ENCODE measurements at places on chromosomes 12 and 14.
A peak's percentile ranks its signal among the peaks of the same experiment; 100 is the strongest.

DNA sequence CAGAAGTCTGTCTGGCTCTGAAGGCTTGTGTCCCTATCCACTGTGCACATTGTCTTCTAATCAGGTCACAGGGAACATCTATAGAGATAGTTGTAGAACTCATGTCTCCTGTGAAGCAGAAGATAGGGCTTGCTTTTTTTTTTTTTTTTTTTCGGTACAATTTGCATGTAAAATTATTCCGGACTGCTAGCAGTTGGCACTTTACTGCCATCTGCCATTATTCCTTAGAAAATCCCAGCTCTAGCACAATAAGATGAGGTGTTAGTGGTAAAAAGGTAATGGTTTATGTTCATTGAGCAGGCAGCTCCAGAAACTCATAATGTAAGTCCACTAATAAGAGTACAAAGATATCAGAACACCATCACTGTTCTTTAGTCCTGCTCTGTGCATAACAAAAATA, 8.7 kb downstream of the MYRFL start:
- no peak for DNase-seq

GRCh38 chr12:105417732-105418131, 87.2 kb downstream of the C12orf75 start:
- DNase-seq, result no peak

DNA sequence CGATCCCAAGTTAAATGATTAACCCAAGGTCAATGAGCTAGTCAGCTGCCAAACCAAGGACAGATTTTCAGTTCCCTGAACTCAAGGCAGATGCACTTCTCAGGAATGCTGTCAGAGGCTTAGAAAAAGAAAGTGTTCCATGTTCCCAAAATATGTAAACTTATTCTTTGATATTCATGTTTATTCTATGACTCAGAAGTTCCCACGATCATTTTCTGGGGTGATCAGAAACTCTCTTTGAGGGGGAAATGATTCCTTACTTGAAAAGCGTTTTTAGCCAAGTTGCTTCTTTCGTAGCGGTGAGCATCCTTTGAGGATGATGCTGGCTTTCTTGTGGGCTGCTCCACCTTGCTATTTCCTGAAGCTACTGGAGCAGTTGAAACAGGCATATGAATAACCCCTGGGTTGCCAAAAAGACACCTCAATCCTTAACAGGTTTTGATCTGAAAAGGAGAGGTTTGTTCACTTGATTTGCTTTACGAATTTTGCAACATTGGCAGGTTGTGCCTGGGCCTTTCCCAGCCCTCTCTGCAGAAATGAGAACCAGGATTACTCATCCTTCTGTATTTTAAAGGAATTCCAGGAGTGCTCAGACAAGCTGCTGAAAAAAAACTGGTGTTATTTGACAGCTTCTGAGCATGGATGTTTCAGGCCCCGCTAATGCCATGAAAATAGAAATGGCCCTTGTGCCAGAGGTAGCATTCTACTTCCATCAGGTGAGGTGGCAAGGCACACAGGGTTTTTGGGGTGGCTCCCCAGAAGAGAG, 121.4 kb upstream of the HIF1A start:
- no peak for DNase-seq

DNA sequence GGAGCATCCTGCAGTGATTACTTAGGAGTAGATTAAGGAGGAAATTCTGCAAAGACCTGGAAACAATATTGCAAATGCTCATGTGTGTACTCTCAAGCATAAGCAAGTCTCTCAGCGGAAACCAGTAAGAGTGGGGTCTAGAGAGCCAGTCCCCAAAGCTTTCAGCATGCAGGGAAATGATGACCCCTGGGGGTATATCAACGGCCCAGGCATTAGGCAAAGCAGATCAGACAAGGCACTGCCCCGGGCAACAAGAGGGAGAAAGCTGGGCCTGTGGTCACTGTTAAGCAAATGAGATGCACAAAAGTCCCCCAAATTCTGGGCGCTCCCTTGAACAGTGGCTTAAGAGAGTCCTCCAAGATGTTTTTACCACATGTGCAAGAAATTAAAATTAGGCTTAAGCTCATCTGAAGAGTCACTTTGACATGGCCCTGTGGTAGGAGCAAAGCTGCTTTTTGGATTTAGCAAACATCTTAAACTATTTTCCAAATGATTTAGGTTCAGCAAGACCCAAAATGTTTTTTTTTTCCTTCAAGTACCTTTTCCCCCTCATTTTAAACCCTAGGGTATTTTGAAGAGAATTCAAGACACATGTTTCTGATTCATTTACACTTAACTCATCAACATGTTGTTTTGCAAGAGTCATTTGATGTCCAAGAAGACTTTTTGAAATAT, 457.1 kb upstream of the TBX3 start:
- no peak for DNase-seq

DNA sequence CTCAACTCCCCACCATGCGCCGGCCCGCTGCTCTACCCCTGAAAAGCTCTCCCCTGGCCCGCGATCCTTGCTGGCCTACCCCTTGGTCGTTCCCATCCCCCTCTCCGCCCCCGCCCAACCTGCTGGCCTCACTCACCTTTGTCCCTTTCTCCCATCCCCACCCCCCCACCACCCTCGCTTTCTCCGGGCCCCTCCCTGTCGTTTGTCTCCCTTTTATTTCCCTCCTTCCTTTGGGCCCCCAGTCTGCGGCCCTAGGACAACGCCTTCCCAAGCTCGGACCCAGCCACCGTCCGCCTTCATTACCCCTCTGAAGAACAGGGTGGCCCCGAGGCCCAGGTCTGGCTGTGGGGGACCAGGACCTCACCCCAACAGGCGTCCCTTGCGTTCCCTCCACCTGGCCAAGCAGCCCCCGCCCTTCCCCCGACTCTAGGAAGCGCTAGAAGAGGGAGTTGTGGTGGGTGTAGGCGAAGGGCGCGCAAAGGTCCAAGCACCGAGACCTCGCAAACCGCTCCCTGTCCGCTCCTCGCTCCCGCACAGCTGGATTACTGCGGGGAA, 6.9 kb upstream of the SLC7A7 start:
- DNase-seq, result no peak

DNA sequence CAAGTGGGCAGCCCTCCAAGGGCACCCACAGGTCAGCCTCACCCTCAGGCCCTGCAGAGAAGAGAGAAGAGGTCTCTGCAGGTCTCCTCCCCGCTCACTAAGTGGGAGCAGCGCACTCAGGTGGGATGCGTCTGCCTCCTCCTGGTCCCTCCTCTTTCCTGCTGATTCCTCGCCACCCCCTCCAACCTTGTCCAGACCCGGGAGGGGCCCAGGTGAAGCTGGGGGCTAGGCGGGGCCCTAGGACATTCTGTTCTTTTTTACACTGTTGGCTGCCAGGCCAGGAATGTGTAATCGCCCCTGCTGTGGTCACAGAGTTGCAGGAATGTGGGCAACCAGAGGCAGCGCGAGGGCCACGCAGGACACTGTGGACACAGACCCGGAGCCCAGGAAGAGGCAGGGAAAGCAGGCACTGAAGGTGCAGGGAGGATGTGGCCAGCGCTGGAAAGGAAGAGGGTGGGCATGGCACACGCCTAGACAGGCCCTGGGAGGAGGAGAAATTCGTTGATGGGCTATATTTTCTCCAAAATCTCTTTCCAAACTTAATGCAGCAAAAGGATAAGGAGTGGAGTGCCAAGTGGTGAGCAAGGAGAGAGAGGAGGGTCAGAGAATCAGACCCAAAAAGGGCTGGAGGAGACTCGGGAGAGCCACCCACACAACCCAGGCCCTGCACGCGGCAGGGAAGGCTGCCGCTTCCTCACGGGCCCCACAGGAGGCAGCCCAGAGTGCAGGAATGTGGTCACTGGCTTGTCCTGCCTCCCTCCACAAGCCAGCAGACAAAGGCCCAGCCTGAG, 911 bp upstream of the SCNN1A start:
- DNase-seq, result no peak

DNA sequence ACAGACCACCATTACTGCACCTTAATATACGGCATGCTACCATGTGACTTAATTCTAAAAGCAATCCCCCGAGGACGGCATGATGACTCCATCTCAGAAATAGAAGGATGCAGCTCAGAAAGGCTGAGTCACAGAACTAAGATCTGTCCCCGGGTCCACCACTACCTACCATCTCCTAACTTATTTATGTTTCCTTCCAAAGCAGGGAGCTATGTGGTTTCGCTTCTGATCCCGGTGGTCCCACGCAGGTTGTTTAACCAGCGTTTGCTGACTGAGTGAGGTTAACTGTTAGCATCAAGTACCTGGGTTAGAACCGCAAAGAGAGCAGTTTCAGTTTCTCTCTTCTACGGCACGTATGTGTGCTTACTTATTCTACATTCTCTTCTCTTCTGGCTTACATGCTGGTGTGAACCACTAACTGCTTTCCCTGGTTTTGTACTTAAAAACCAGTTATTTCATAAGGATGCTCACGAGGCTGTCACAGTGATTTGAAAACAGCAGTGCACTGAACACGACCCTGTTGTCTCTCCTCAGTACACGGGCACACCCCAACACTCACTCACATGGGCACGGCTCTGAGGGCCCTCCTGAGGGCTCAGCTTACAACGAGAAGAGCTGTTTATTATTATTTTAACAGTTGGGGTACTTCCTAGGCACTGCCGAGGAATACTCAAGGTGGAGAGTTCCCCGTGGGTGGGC, 66.7 kb downstream of the CCDC88C start:
- DNase-seq, result peak; percentile 88

DNA sequence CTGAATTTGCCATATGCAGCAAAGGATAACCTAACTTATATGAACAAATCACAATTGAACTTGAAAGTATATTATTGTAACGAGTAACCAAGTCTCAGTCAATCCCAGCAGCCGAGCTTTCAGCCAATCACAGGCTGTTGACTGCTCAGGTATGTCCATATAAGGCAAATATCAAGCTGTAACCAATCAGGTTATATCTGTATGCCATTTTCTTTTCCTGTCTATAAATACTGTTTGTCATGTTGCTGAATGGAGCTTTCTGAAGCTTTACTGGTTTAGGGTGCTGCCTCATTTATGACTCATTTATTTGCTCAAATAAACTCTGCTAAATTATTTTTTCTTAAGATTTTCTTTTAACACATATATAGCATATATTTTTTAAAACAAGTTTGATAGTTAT, 1059.5 kb downstream of the GALC start:
- no peak for DNase-seq

DNA sequence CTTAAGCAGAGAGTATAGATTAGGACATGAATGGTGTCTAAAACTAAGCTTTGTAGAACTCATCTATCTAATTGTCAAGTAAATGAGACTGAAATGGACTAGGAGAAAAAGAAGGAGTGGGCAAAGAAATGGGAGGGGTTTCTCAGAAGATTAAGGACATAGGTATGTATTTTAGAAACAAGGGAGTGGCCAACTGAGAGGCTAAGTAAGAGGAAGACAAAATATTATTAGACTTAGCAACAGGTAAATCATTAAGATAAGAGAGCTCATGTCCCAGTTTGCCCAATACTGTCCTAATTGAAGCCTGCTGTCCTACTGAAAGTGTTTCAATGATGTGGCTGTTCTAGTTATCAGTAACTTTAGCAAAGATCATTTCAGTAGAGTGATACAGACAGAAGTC, 171.4 kb downstream of the KITLG start:
- DNase-seq, result no peak

DNA sequence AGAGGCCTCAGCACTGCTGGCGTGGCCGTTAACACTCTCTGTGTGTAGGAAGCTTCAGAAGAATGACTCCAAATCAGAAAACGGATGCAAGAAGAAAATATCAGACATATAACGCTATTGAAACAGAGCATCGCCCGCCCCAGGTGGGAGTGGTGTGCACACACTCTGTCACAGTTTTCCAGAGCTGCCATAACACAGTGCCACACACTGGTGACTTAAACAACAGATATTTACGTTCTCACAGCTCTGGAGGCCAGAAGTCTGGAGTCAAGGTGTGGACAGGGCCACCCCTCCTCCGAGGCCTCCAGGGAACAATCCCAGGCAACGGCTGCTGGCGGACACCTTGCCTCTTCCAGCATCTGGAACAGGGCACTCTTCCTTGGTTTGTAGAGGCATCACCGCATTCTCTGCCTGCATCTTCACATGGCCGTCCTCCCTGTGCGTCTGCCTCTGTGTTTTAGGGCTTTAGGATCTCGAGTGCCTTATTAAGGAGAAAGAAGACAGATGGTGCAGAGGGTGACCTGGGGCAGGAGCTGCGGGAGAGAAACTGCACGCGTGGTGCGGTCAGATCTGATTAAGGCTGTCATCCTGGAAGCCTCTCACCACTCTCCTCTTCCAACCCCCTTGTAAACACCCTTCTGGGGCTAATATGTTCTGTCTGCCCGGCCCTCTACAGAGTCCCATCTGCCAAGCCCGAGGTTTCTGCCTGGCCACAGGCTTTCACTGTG, 141.0 kb downstream of the SLC15A4 start:
- DNase-seq, result no peak

DNA sequence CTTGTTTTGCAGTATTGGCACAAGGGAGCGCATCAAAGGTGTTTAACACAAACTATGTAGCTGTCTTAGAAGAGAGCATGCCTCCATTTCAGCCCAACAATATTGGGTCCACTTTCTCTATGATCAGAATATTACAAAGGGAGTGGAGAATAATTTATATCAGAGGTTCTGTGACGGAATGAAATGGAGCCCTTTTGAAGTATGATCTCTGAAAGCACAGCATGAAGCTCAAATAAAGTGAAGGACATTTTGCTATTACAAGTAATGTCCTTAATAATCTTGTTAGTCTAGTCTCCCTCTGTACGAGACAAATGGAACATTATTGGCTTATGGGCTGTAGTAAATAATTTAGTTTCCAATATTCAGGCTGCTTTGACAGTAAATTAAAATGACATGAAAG, 302.7 kb downstream of the NPAS3 start:
- DNase-seq, result no peak

GRCh38 chr12:44873898-44874297, 2.2 kb downstream of the NELL2 start:
- peak; percentile 21 for DNase-seq

- DNase-seq, result no peak
These were observed 114.3 kb downstream of the ADCK1 start for GRCh38 chr14:77914073-77914721.

- no peak for DNase-seq
These were observed 9.2 kb downstream of the ERO1A start for GRCh38 chr14:52686176-52686575.

DNA sequence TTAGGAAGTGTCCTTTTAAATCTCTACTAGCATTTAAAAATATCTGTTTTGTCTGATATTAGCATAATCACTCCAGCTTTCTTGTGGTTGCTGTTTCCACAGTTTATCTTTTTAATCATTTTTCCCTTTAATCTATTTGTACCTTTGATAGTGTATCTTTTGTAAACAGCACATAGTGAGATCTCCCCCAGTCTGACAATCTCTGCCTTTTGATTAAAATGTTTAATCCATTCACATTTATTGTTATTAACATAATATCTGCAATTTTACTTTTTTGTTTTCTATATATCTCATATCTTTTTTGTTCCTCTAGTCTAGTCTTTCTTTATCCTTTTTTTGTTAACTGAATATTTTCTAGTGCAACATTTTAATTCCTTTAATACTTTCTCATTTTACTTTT, 104.2 kb downstream of the RPS6KA5 start:
- DNase-seq, result no peak

All from activated CD4-positive, alpha-beta T cell treated with anti-CD3 and anti-CD28 coated beads, Interleukin-2, amount 50 U/mL, for 16 hours (primary cell).